ENCODE measurements at places on chromosomes 5 and 9.

DNA sequence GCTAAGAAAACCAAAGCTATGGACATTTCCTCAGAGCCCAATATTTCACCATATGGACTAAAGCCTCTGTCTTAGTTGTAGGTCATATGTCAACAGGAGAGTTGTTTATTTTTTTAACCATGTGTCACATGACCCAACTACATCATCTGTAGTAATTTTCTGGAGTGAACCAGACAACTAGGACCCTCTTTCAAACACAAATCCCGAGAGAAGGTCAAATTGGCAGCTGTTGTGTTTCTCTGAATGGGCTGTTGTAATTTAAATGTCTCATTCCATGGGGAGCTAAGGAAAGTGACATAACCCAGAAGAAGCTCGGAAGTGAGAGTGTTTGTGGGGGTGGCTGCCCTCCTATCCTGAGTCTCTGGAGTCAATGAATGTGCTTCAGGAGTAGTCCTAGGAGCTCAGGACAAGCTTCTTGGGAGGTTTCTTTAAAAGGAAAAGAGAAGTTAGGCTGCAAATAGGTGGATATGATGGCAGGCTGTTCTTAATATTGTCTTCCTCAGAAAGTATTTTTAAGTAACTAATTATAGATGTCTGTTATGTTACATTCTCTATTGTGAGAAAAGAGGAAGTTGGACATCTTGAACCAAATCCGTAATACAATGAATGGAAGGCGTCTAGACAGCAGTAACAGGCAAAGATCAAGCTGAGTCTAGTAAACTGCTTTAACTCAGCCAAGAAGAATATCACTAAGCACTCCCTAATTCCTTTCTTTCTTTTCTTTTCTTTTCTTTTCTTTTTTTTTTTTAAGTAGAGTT is 50.1 kb downstream of the TMEM167A start:
- DNase-seq: no peak

- DNase-seq: no peak
Observed at GRCh38 chr9:5644501-5644900, 15.6 kb downstream of the RIC1 start.

GRCh38 chr5:87243161-87243844 is 24.4 kb upstream of the RASA1 start:
- peak; percentile 83 for DNase-seq

DNA sequence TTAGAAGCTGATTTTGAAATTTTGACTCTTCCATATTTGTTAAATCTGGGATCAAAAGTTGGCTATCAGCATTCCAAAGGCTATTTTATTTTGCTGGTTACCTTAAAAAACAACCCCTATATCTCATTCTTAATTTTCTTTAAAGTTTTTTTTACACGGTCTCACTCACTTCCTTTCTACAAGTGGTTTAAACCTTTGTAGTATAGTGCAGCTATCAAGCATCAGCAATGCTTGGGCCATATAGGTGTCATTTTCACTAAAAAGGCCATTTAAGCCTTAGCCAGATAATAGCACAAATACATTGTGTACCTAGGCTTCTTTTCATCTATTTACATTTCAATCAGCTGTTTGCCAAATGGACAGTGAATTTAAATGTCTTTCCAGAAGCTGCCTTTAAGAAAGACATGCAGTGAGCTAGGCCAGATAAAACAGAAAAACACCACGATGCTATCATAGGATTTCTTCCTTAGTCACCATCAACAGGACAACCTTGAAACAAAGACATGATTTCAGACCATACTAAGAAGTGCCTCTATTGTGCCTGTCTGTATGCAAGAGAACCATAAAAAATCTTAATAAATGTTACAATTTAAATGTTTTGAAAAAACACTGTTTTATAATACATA is 104.2 kb downstream of the RAPGEF6 start:
- no peak for DNase-seq

DNA sequence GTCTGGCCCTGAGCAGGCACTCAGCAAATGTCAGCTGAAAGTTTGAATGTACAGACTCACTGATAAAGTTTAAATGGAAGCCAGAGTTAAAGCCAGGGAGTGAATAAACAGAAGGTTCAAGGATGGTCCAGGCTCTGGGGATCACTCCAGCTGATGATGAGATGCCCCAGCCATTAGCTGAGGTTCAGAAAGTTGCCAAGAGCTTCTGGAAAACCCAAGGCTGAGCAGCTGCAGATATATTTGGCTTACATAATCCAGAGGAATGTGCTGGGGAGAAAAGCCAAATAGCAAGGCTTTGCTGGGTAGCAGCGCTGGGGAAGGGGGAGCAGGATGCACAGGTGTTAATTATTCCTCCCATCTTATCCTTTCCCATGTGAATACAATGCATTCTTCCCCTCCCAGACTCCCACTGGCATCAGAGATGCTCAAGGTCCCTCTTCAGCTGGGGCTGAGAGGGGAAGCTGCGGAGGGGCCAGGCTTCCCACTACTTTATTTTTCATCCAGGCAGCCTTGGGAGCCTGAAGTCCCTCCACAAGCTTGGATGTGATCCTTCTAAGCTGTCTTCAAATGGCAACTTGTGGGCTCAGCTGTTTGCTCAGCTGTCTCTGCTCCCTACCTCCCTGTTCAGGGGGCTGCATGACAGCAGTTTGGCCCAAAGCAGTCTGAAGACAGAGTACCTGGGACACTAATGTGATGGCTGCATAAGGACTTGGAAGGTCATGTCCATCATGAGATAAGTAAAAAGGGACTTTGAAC is 341.2 kb downstream of the TRIM32 start:
- no peak for DNase-seq

- peak; percentile 46 for DNase-seq
Observed at GRCh38 chr9:137611623-137612609, 6.4 kb downstream of the ARRDC1 start.

DNA sequence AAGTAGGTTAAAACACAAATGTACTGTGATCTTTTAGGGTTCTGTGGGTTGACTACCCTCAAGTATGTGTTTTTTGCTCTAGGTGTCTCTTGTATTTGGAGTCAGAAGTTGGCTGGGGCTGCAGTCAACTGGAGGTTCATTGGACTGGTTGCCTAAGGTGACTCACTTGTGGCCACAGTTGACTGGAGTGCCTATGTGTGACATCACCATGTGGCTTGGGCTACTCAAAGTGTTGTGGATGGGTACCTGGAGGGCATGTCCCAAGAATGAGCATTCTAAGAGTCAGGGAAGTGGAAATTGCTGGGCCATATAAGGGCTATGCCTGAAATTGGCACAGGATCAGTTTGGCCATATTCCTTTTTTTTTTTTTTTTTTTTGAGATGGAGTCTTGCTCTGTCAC is 27.4 kb downstream of the SNX30 start:
- no peak for DNase-seq
